Stimulated activated CD8-positive, alpha-beta memory T cell treated with anti-CD3 and anti-CD28 coated beads, Interleukin-4, amount 100 ng/mL, for 1 hour (primary cell): ENCODE measurements at places on chromosomes 3 and 15.

DNA sequence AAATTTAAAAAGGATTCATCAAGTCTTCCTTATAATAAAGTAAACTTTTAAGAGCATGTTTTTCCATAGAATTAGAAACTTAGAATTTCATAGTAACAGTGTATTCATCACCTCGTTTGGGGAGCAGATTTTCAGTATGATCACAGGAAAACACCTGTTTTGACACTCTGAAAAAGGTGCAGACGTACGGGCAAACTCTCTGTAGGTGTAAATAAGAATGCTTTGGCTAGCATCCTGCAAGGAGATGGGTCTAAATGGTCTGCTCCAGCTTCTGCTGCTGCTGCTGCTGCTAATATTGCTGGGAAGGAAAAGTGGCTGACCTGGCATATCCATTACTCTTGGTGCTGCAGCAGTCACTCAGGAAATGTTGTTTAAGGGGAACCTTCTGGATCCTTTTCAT is 66.0 kb downstream of the MBNL1 start:
- no peak for DNase-seq

DNA sequence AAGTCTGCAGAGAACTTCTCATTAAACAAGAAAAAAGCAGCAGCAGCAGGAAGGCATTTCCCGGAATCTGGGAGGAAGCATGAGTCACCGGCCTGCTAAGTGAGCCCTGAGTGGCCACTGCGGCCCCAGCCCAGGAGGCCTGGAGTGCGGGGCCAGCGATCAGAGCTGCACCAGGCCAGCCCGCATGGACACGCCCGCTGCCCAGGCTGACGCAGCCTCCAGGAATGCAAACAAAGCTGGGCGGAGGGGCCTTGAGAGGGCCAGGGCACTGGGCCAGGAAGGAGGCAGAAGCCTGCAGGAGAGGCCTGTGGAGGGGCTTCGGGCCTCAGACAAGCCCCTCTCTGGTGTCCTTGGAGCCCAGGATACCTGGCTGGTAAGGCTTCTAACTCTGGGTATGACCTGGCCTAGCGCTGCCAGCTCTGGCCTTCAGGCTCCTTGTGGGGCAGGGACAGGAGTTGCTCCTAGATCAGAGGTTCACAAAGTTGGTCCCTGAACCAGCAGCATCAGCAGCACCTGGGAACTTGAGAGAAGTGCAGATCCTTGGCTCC is 101.2 kb downstream of the SMAD6 start:
- no peak for DNase-seq

- DNase-seq: no peak
Observed at GRCh38 chr3:139355476-139355875, 11.7 kb downstream of the MRPS22 start.

GRCh38 chr3:167184511-167184910 is 195.6 kb downstream of the ZBBX start:
- no peak for DNase-seq

GRCh38 chr3:115666920-115667737 is 43.8 kb downstream of the GAP43 start:
- no peak for DNase-seq

DNA sequence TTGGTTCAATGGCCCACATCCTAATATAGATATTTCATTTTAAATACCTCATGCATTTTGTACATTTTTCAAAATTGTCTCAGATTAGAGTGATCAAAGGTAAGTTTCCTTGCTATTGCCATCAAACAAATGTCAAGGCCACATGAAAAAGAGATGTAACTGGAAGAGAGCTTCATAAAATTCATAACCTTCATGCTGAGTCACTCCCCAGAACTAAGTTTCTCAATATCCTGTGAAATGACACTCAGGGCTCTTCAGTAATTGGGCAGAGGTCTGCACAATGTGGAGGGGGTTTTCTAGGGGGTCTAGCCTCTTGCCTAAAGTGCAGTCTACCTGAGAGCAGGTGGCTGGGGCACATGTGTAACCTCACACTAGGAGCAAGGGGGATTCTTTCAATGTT is 152.2 kb upstream of the SLC2A2 start:
- DNase-seq: no peak

DNA sequence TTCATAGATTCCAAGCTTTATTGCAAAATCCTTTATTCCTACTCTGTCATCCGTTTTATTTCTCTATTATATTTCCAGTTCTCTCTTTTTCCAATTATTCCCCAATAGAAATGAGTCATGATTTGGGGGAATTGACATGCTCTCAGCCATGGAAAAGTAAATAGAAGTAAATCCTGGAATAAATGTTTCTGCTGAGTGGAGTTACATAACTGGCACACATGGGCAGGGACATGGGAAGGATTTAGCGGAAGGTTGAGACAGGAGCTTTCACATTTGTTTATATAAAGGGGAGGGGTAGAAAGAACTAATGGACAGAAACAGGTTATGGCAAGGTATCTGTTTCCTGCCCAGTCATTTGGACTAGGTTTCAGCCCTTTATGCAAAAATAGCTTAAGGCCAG is 221.6 kb downstream of the PLOD2 start:
- DNase-seq: no peak

GRCh38 chr15:98548139-98548971 is 100.0 kb upstream of the IGF1R start:
- DNase-seq: no peak

DNA sequence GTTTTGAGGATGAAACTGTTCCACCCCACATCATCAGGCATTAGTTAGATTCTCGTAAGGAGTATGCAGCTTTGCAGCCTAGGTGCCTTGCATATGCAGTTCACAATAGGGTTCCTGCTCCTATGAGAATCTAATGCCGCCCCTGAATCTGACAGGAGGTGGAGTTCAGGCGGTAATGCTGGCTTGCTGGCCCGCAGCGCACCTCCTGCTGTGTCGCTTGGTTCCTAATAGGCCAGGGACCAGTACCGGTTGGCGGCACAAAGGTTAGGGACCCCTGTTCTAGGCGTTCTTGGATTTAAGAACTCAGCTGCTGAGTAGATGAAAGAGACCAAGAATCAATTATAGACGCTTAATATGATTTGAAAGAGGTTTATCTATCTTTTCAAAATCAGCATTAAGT is 595.4 kb downstream of the CADM2 start:
- no peak for DNase-seq

GRCh38 chr3:139016430-139017048 is 4.2 kb downstream of the PRR23B start:
- DNase-seq: no peak

DNA sequence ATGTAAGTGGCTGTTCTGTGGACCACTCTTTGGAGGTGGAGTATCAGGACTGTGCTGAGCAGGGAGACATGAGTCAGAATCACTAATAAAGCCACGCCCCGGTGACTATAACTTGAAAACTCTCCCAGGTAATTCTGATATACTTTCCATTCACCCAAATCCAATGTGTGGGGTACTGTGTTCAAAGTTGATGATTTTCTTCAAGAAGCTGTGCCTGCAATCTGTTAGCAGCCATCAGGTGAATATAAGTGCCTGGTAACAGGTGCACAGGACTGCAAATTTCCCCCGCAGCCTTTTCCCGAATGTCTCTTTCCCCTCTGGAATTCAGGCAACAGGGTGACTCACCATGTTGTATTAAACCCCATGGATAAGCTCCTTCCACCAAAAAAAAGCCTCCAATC is 17.0 kb downstream of the MAGI1 start:
- no peak for DNase-seq
